ENCODE measurements at places on chromosomes 2 and 18.
A peak's percentile ranks its signal among the peaks of the same experiment; 100 is the strongest.

DNA sequence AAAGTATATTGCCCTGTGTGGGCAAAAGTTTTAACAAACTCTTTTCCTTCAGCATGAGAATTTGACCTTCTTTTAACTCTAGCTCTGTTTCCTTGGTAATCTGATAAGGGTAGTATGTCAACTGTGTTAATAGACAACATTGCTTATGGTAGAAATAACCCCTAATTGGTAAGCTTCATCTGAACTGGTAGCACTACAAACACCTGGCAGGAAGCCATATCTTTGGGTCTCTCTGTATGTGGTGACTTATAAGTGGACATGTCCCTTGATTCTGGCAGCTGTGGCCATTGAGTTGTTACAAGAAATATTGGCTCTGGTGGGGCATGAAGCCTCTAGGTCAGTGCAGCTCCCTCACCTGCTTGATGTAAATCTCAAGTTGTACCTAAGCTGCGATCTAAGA, 46.9 kb downstream of the MBD5 start:
- DNase-seq: no peak
- H3K27ac ChIP-seq: no peak overlapping the region
- H3K4me3 ChIP-seq: no peak overlapping the region
- no peaks in the 10 kb centered on the region for H3K4me1 ChIP-seq
- H3K36me3 ChIP-seq: no peaks in the 10 kb centered on the region

GRCh38 chr18:45958730-45959129, 8.4 kb downstream of the EPG5 start:
- peaks cover 31% of the 10 kb centered on the region for H3K36me3 ChIP-seq
- H3K27me3 ChIP-seq: no peaks in the 10 kb centered on the region
- DNase-seq: no peak
- H3K27ac ChIP-seq: no peak overlapping the region

GRCh38 chr2:122167515-122167914, 412.1 kb downstream of the TSN start:
- H3K36me3 ChIP-seq: no peaks in the 10 kb centered on the region
- H3K27me3 ChIP-seq: no peaks in the 10 kb centered on the region
- DNase-seq: no peak
- H3K27ac ChIP-seq: no peak overlapping the region
- no peaks in the 10 kb centered on the region for H3K4me1 ChIP-seq

DNA sequence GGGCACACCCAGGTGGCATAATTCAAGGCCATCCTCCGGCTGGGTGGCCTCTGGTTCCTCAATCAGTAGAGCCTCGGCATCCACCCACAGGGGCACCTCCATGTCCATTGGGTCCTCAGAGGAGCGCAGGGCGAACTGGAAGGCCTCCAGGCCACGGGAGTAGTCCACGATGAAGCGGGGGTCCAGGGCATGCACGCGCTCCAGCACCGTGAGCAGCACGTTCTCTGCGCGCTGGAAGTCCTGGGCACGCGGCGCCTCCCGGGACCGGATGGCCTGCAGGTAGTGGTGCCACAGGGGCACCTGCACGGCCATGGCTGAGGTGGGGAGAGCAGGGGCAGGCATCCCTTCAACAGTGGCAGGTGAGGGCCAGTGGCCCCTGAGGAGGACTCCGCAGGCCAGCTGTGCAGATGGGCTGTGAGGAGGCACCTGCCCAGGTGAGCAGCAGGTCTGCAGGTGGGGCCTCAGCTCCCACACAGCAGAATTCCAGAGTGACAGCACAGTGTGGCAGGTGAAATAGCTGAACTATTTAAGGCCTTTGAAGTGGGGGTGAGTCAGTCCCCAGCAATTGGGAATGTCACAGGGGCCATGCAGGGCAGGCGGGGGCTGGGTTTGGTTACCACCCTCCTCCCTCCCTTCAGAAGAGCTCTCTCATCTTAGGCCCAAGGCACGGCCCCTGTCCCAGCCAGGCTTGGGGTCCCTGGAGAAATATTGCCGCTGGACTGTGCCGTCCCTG, at the start of gene MAB21L4:
Gene MAB21L4, minus strand, starts transcription at position 501 of the 733 bp plus-strand sequence. Its CDS starts 159 bp downstream, at position 342.
- H3K4me3 ChIP-seq: no peak within 1 kb of the TSS
- H3K27me3 ChIP-seq: peaks cover 31% of the 10 kb centered on the region
- H3K4me1 ChIP-seq: peaks cover 7% of the 10 kb centered on the region

GRCh38 chr18:36640021-36640952, 188.5 kb downstream of the TPGS2 start:
- no peak overlapping the region for H3K27ac ChIP-seq
- no peaks in the 10 kb centered on the region for H3K4me1 ChIP-seq
- no peaks in the 10 kb centered on the region for H3K36me3 ChIP-seq
- H3K27me3 ChIP-seq: peaks cover 4% of the 10 kb centered on the region
- DNase-seq: no peak

- no peak for DNase-seq
- H3K4me3 ChIP-seq: no peak overlapping the region
- H3K36me3 ChIP-seq: no peaks in the 10 kb centered on the region
- no peaks in the 10 kb centered on the region for H3K4me1 ChIP-seq
- no peak overlapping the region for H3K27ac ChIP-seq
Observed at GRCh38 chr18:55470826-55471225, 117.2 kb downstream of the TCF4 start.

DNA sequence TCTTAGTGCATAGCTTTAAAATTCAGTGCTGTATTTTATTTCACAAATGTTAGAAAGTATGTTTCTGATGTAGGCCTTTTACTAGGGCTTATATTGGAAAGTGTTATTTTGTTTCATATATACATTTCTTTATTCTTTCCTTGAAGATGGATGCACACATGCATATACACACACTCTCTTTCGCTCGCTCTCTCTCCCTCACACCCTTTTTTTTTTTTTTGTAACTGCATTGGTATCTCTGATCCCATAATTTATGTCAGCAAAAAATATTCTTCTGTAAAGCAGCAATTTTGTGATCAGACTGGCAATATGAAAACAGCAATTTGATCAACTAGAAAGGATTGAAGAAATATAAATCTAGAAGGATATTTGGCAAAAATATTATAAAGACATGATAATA, 2.0 kb downstream of the MBD5 start:
- no peaks in the 10 kb centered on the region for H3K27me3 ChIP-seq
- H3K27ac ChIP-seq: peak overlapping the region; percentile 22
- H3K4me1 ChIP-seq: peaks cover 16% of the 10 kb centered on the region
- H3K36me3 ChIP-seq: no peaks in the 10 kb centered on the region
- DNase-seq: no peak
- H3K4me3 ChIP-seq: no peak overlapping the region

DNA sequence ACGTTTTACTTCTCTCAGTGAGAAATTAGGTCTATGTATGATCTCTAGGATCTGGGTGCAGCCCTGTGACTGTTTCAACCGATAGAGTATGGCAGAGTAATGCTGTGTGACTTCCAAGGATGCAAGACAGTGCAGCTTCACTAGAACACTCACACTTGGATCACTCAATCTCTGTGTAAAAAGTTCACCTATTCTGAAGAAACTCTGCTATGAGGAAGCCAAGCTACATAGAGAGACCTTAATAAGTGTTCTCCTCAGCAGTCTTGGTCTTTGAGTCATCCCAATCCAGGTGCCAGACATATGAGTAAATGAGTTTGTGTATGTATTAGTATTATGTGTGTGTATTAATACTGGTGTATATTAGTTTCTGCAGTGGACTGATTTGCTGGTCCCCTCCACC, 335.0 kb downstream of the NR4A2 start:
- H3K27ac ChIP-seq: no peak overlapping the region
- no peaks in the 10 kb centered on the region for H3K27me3 ChIP-seq
- no peaks in the 10 kb centered on the region for H3K4me1 ChIP-seq
- H3K4me3 ChIP-seq: no peak overlapping the region

- DNase-seq: no peak
- H3K4me1 ChIP-seq: no peaks in the 10 kb centered on the region
- no peaks in the 10 kb centered on the region for H3K36me3 ChIP-seq
Observed at GRCh38 chr2:241546771-241547498, 11.6 kb upstream of the BOK start.

DNA sequence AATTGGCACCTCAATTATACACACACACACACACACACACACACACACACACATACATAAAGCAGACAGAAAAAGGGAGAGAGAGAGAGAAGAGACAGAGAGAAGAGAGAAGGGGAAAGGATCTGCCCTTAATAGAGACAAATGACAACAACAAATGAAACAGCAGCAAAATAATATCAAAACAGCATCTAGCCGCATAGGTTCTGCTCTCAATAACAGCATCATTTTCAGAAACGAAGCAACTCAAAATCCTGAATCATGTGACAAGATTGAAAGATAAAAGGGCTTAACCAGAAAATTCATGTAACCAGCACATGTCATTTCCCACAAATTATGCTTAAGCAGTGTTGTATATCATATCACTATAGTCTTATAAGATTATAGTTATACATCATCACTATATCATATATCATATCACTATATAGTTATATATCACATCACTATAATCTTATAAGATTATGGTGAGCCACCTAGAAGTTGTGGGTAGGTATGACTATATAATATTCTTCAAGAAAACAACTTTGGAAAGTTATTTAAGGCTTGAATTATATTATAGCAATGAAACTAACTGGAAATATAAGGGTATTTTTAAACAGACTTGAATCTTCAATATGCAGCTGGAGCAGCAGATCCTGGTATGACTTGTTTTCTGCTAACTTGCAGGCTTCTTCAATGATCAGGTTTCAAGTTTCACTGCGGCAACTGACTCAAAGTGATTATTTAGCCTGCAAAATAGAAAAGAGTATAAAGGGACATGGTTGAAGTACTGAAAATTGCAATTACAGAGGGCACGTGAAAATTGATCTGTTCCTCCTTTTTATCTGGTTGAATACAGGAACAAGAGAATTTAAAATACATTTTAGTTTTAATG, 16.1 kb upstream of the VPS54 start:
- DNase-seq: no peak
- peak overlapping the region; percentile 52 for H3K27ac ChIP-seq
- no peaks in the 10 kb centered on the region for H3K36me3 ChIP-seq
- H3K4me1 ChIP-seq: peaks cover 19% of the 10 kb centered on the region
- H3K27me3 ChIP-seq: no peaks in the 10 kb centered on the region

GRCh38 chr2:85106489-85107180, 26.6 kb upstream of the TCF7L1 start:
- no peaks in the 10 kb centered on the region for H3K27me3 ChIP-seq
- no peak for DNase-seq
- H3K27ac ChIP-seq: no peak overlapping the region
- H3K36me3 ChIP-seq: no peaks in the 10 kb centered on the region
- no peak overlapping the region for H3K4me3 ChIP-seq

- no peaks in the 10 kb centered on the region for H3K4me1 ChIP-seq
- no peak overlapping the region for H3K27ac ChIP-seq
- H3K4me3 ChIP-seq: no peak overlapping the region
- H3K36me3 ChIP-seq: no peaks in the 10 kb centered on the region
- H3K27me3 ChIP-seq: no peaks in the 10 kb centered on the region
Observed at GRCh38 chr18:23225503-23225902, 90.2 kb downstream of the CABLES1 start.

DNA sequence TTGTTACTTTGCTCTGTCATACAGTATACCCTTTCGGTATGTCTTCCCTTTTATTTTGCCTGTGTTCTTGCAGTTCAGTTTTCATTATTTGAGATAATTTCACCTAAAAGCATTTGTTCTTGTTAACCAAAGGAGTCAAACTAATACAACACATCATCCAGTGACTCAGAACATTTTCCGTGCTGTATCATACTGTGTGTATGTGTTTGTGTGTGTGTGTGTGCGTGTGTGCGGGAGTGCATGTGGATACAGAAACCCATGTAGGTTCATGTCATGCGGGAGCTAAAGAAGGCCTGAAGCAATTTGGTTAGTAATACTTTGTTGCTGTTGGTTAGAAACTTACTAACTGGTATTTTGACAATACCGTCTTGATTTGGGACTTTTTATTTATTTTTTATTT, 60.0 kb downstream of the CEP192 start:
- H3K4me1 ChIP-seq: peaks cover 2% of the 10 kb centered on the region
- H3K36me3 ChIP-seq: peaks cover 61% of the 10 kb centered on the region
- no peak overlapping the region for H3K4me3 ChIP-seq
- no peaks in the 10 kb centered on the region for H3K27me3 ChIP-seq

DNA sequence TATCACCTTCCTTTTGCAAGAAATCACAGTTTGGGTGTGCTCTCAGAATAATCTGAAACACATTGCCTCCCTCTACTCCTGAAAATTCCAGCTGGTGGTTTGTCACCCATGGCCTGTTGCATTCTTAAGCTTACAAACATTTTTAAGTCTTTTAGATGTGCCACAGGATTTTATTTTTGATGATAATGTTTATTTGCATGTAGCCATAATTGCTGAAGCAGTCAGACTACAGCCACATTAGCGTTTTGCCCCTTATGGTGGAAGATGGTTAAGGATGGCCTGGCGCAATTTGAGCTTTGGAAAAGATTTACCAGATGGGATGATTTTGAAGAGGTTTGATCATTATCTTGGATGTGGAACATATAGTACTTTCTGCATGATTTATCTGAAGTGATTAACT, 439.5 kb downstream of the MEIS1 start:
- H3K27me3 ChIP-seq: no peaks in the 10 kb centered on the region
- H3K36me3 ChIP-seq: no peaks in the 10 kb centered on the region
- no peaks in the 10 kb centered on the region for H3K4me1 ChIP-seq
- H3K4me3 ChIP-seq: no peak overlapping the region
- no peak for DNase-seq

DNA sequence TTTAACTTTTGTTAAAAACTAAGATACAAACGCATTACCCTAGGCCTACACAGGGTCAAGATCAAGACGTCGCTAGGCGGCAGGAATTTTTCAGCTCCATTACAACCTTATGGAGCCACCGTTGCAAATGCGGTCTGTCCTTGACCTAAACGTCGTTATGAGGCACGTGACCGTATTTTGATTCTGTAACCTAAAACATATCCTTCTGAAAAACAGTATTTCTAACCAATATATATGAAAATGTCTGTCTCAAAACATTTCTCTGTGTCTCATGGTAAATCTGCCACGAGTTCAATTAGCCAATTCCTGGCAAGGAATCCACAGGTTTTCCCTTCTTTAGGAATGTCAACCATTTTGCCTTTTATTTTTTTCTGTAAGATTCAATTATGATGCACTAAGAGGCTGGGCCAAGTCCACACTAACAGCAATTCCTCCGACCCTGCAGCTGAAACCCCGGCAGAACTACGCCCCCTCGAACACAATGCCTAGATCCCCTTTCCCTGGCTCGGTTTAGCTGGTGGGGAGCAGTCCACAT, 1.7 kb downstream of the RTN4 start:
- H3K4me3 ChIP-seq: peak overlapping the region; percentile 91
- no peak for DNase-seq
- H3K27me3 ChIP-seq: no peaks in the 10 kb centered on the region
- no peaks in the 10 kb centered on the region for H3K36me3 ChIP-seq

DNA sequence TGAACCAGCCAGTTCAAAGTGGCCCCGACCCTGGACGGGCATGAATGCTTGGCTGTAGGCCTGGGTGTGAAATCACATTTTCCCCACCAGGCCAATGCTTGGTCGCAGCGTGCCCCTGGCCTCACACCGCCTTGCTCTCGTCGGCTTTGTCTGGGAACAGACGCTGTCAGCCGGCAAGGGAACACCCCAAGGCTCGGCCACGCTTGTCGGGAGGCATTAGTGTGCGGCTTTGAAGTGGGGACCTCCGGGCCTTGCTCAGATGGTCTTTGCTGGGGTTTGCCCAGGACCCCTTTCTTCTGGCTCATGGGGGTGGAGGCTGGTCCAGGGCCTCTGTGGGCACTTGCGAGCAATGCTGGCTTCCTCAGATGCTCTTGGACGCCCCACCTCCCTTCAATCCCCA, 79.1 kb downstream of the INHBB start:
- H3K4me1 ChIP-seq: no peaks in the 10 kb centered on the region
- DNase-seq: no peak
- H3K4me3 ChIP-seq: no peak overlapping the region
- H3K27ac ChIP-seq: no peak overlapping the region
- no peaks in the 10 kb centered on the region for H3K27me3 ChIP-seq
- H3K36me3 ChIP-seq: no peaks in the 10 kb centered on the region

GRCh38 chr2:47235132-47235531, 80.0 kb upstream of the STPG4 start:
- H3K27me3 ChIP-seq: no peaks in the 10 kb centered on the region
- no peak overlapping the region for H3K27ac ChIP-seq
- H3K4me3 ChIP-seq: no peak overlapping the region
- no peaks in the 10 kb centered on the region for H3K36me3 ChIP-seq
